Mammary epithelial cell (primary cell): ENCODE measurements at places on chromosomes 16 and 17. TPM values are rescaled to one million over a fixed set of nuclear protein-coding genes. Genes with fewer than 3 reads are reported as not detected.

Gene DNAAF8
- total RNA-seq: 0.71 TPM in 1 of 2 replicates, not detected in the other

- no peak for DNase-seq
Measured at GRCh38 chr16:35744726-35745125, 2285.3 kb downstream of the TP53TG3F start.

Gene ARHGAP44
- 4.3 TPM for total RNA-seq

GRCh38 chr16:66728117-66728787, 23.2 kb downstream of the DYNC1LI2 start:
- peak; percentile 26 for DNase-seq

Gene HCFC1R1
- 2.2 TPM for total RNA-seq

- DNase-seq: peak; percentile 90
Measured at GRCh38 chr17:77423589-77424451, 283.1 kb downstream of the SEC14L1 start.

DNA sequence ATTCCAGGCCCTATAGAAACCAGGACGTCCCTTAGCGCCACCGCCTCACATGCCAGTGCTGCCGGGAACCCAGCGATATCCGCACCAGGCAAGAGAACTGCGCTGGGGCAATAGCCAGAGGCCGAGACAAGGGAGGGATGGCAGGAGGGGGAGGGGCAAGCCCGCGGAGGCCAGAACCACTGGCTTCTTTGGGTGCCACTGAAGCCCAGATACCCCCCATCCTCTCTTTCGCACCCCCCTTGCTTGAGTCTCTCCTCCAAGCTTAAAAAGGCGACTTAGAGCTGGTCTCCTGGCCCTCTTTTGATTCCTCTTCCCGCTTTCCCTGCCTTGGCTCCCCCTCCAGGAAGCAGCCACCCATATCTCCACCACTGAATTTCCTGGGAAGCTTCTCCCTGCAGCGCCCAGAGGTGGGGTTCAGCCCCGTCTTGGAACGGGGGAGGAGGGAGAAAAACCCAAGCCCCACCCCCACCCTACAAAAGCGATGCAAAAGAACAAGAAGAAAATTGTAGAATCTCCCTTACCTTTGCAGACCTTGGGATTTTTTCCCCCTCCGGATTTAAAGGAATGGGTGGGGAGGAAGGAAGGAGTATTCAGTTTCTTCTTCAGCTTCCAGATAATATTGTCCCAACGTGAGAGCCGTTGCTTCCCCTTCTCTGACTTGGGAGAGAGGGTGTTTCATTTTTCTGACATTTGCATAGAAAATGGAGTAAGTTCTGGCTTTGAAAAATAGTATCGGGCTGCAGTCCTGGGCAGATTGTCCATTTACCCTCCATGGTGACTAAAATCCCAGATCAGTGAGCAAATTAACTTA, 622 bp downstream of the HOXB6 start:
- DNase-seq: no peak
